ENCODE measurements at places on chromosomes 7 and 10.

DNA sequence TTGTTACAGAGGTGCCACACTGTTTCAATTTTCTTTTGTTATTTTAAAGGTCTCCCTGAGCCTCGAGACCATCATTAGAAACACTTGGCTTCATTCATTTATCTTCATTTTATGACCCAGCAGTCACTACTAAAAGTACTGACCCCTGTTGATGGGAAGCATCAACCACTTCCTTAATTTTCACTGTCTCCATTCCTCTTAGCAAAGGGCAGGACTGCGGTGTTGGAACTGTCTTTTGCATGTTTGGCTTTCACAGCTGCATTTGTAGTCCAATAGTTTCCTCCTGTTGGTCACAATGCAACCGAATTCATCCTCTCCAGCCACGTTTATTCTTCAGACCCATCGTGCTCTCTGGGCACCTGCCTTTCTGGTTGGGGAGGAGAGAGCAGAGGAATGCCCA is 46.7 kb upstream of the PDZD8 start:
- DNase-seq, result no peak

GRCh38 chr7:112876877-112877276 is 86.7 kb upstream of the TMEM168 start:
- no peak for DNase-seq

- DNase-seq, result peak; percentile 62
Observed at GRCh38 chr7:127938588-127938987, 92.6 kb downstream of the LRRC4 start.

GRCh38 chr7:130996205-130996832 is 262.3 kb upstream of the KLF14 start:
- DNase-seq, result no peak

GRCh38 chr10:3142146-3142875 is 30.3 kb downstream of the PITRM1 start:
- no peak for DNase-seq

DNA sequence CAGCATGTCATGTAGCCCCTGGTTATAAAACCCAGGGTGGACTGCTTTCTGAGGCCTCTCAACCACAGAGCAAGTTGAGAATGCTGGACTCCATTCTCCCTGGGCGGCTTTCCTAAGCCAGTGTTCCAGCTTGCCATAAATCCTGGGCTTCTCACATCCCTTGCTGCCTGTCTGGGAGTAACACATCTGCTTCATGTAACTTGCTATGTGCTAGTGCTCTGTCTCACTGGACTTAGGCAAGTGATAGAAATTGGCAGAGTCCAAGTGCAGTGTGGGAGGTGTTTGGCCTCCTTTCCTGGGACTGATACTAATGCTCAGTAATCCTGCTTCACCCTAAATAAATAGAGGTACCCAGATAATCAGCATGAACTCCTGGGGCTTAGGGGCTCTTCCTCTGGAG is 277.1 kb upstream of the POM121L12 start:
- DNase-seq, result no peak

- no peak for DNase-seq
Observed at GRCh38 chr7:99579956-99580777, 17.9 kb upstream of the TMEM225B start.

GRCh38 chr10:118635674-118636402 is 40.4 kb upstream of the PRLHR start:
- DNase-seq, result no peak

GRCh38 chr10:118355234-118355633 is 13.1 kb upstream of the FAM204A start:
- no peak for DNase-seq

DNA sequence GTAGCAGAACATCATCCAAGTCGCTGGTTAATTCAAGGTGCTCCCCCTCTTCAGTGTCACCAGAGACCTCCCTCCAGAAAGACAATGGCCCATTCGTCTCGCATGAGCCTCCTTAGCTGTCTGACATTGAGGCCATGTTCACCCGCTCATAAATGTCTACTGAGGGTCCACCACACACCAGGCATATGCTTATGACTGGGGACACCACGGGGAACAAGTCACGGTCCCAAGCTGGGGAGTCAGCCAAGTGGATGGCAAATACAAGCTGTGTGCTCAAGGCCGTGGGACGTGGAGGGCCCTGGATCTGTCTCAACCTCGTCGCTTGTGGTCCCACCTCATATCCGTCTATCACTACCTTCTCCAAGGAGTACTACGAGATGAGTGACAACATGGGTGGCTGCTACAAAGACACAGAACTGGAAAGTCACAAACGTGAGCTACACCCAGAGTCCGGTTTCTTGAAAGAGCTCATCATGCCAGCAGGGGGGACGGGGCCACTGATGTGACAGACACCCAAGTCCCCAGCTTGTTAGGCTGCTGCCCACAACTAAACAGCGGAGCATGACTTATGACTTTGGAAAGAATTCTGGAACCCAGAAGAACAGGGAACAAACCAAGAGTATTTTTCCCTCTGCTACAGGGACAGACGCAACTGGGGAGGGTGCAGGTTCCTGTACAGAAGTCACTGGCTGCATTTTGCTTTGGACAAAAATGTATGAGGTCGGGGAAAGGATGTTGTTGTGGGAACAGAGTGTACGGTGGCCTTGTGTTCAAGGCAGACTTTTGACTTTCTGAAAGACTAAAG is 189.6 kb downstream of the COBL start:
- DNase-seq, result no peak

DNA sequence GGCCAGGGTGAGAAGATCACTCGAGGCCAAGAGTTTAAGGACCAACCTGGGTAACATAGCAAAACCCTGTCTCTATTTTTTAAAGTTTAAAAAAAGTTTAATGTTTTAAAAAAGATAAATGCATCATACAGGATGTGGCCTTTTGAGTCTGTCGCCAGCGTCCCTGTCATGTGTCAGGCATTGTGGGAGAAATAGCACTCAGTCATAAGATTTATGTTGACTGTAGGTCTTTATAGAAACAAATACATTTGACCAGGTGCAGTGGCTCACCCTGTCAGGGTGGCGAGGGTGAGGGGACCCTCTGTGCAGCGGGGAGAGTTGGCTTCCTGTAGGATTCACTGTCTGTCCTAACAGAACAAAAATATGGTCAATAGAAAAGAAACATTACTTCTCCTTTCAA is 63.5 kb upstream of the SH2B2 start:
- DNase-seq, result no peak

- no peak for DNase-seq
Observed at GRCh38 chr7:98628418-98628817, 11.3 kb downstream of the NPTX2 start.

DNA sequence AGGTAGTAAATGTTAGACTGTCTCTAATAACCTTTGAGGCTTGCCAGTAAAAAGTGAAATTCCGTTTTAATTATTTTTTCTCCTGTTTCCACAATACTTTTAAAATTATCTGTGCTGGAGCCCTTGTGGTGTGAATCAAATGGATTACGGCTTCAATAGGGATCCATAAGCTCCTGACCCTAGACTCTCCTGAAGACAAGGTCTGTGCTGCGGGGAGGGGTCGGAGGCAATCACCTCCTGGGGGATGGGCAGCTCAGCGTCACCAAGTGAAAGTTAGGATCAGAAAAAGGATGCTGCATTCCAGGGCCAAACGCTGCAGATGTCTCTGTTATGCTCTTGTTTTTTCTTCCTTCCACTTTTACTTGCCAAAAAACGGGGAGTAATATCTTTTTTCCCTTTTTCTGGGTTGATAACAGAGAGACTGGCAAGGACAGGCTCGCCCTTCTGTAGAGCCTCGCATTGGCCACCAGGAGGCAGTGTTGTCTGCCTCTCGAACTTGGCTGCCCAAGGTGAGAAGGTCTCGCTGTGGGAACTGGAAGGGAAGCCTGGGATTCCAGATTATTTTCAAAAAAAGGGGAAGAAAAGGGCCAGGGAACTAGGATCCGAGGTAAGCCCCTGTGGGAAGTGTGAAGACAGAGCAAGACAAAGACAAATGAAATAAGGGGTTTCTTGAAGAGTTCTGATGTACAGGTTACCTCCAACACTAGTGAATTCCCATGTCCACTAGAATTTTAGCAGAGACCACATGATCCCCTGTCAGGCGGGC is 621.9 kb downstream of the ACTR3B start:
- DNase-seq, result no peak

DNA sequence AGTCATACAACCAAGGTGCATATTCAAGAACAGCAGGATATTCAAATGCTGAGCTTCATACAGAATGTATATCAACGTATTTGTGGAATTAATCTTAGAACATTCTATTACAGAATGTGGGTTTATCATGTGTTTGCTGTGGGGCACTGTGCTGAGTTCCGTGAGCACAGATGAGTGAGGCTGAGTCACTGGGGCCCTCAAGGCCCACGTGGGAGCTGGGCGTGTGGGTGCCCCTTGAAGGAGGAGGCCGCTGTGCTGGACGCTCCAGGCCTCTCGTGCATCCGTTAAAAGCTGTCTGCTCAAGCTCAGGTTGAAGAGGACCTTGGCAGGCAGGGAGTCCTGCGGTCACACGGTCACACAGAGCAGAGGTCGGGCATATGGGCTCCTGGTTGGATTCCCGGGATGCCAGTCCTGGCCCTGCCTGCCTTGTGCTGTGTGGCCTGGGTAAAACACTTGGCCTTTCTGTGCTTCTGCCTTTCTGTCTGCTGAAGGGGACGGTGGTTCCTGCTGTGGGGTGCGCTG is 70.1 kb downstream of the GLRX3 start:
- DNase-seq, result no peak

DNA sequence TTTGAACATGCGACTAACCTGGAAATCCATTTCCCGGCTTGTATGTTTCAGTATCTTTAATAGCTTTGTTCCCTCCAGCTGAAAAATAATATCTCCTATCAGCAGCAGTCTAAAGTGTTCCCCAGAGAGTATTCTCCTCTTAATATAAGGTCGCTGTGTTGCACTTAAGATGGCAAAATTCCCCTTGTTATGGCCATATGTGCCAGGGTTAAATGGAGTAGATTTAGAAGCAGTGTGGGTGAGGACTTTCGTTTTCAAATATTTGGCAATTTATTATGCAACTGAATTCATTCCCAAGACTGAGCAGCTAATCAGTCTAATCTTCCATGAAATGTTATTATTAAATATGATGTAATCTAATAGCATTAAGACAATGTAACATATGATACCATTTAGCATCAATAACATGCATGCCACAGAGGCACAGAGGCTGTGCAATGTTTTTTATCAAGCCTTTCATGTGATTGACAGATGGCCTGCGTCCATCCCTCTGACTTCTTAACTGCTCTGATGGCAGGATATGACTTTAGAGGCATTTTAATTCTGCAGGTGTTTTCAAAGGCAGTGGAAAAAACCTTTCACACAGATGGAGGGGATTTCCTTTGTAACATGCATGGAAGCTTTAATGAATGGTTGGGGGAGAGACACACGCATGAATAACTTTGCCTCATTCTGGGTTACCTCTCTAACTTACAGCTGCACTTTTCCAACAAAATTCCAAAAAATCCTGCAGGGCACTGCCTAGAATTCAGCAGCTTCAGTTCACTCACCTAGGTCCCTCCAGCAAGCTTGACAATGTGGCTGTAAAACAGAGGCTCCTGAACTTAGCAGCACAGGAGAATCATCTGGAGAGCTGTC is 55.1 kb upstream of the ZPBP start:
- no peak for DNase-seq

DNA sequence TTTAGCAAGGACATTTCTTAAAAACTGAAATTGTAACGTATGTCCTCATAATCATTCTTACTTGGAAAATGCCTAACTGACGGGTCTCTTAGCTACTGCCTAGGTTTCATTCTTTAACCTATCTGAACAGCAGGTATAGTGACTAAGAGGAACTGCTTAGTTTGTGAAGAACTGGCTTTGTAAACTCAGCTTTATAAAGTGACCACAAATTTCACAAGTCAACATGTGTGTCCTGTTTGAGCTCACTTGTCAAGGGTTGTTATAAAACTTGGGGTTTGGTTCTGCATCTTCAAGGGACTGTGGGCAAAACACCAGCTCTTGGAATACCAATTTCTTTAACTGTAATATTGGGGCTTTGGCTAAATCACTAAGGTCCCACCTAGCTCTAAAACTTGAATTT is 32.2 kb downstream of the MRPS33 start:
- no peak for DNase-seq

- DNase-seq, result no peak
Observed at GRCh38 chr10:79087721-79088120, 19.0 kb downstream of the ZMIZ1 start.

DNA sequence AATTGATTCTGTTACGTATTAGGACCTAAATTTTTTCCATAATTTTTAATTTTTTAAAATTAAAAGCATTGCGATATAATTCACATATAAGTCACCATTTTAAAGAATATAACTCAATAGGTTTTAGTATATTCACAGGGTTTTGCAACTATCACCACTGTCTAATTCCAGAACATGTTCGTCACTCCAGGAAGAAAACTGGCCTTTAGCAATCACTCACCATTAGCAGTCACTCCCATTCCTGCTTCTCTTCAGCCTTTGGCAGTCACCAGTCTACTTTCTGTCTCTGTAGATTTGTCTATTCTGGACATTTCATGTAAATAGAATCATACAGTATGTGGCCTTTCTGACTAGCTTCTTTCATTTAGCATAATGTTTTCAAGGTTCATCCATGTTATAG is 176.5 kb downstream of the EXOC4 start:
- DNase-seq, result no peak

DNA sequence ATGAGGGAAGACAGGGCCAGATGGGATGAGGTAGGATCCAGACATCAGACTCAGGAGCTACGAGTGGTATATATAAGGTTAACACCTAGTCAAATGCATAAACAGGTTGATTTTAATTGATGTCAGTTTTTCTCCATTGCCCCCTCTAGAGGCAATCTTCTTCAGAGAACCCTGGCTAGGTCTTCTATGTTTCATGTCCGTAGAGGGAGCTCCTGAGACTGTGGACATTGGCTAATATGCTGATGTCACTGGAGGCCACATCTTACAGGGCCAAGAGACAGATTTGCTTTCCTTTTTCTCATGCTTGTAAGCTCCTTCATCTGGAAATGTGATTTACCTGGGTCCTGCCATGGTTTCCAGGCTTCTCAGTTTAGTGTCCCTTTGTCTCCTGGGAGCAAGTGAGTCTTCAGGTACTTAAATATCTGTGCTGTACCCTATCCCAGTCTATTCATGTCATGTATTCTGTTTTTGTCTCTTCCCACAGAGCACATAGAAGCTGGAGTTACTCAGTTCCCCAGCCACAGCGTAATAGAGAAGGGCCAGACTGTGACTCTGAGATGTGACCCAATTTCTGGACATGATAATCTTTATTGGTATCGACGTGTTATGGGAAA is 161.6 kb upstream of the PRSS1 start:
- peak; percentile 51 for DNase-seq

DNA sequence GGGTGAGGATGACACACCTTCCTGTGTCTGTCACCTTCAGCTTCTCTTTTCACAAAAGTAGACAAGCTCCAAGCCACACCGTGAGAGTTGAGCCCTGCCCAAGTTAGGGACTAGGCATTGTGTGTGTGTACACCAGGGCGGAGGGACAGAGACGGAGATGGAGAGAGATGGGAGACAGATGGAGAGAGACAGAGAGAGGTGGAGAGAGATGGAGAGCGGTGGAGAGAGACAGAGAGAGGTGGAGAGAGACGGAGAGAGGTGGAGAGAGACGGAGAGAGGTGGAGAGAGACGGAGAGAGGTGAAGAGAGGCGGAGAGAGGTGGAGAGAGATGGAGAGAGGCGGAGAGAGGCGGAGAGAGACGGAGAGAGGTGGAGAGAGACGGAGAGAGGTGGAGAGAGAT is 207.0 kb downstream of the DNAJB6 start:
- no peak for DNase-seq

All from fibroblast of skin of left quadriceps (primary cell).